Neural crest cell (in vitro differentiated cells): ENCODE measurements at places on chromosomes 7 and 10. TPM values are rescaled to one million over a fixed set of nuclear protein-coding genes. Genes with fewer than 3 reads are reported as not detected.

GRCh38 chr7:33054261-33054964 lies 8.2 kb downstream of the NT5C3A start:
- no peaks in the 10 kb centered on the region for H3K36me3 ChIP-seq
- DNase-seq, result no peak
- no peak overlapping the region for H3K4me3 ChIP-seq
- H3K27ac ChIP-seq, result no peak overlapping the region
- no peaks in the 10 kb centered on the region for H3K27me3 ChIP-seq
- H3K4me1 ChIP-seq, result peaks cover 19% of the 10 kb centered on the region

Gene ASNS
- 54.6 and 63.0 TPM in 2 replicates for total RNA-seq

- peak overlapping the region; percentile 8 for H3K27ac ChIP-seq
- H3K27me3 ChIP-seq, result no peaks in the 10 kb centered on the region
- H3K36me3 ChIP-seq, result no peaks in the 10 kb centered on the region
Measured at GRCh38 chr10:71970331-71970730, 6.1 kb downstream of the CHST3 start.

DNA sequence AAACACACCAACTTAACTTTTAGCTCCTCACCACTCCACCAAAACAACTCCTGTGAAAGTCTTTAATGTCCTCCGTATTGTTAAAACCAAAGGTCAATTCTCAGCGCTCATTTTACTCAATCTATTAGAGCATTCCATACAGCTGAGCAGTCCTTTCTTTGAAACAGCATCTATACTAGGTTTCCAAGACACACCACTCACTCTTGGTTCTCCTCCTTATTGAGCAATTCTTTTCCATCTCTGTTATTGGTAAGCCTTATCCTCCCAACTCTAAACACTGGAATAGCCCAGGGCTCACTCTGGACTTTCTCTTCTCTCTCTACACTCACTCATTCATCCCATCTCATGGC lies 34.9 kb downstream of the COA1 start:
- no peaks in the 10 kb centered on the region for H3K36me3 ChIP-seq
- H3K4me1 ChIP-seq, result no peaks in the 10 kb centered on the region
- no peak for DNase-seq
- H3K27ac ChIP-seq, result no peak overlapping the region
- H3K4me3 ChIP-seq, result no peak overlapping the region

Gene ANKRD30A
- total RNA-seq, result not detected in 2 replicates

DNA sequence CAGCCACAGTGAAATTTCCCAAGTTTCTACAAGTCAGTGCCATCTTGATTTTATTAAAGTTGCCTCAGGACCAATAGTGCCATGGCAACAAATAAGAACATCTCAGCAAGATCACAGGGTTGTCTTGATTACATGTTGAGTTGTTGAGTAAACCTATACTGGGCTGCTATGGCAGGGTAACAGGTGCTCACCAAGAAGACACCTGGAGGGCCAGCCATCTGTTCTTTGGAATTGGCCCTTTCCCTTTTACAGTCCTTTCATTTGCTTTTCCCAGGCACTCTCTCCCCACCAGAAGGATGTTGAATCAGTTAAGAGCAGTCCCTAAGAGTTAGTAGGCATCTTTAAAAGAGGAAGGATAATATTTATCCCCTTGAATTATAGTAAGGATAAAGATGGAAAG lies 582.0 kb downstream of the TNS3 start:
- no peak for DNase-seq
- no peak overlapping the region for H3K4me3 ChIP-seq
- no peak overlapping the region for H3K27ac ChIP-seq
- H3K27me3 ChIP-seq, result no peaks in the 10 kb centered on the region
- no peaks in the 10 kb centered on the region for H3K36me3 ChIP-seq

Gene TDRD1
- not detected in 2 replicates for total RNA-seq

- H3K36me3 ChIP-seq, result no peaks in the 10 kb centered on the region
- no peak overlapping the region for H3K4me3 ChIP-seq
- no peak for DNase-seq
- H3K27ac ChIP-seq, result no peak overlapping the region
Measured at GRCh38 chr10:75592151-75592787, 160.8 kb downstream of the LRMDA start.

- H3K27me3 ChIP-seq, result no peaks in the 10 kb centered on the region
- H3K4me3 ChIP-seq, result no peak overlapping the region
- peaks cover 16% of the 10 kb centered on the region for H3K36me3 ChIP-seq
- no peak for DNase-seq
Measured at GRCh38 chr7:4079366-4079765, 602.7 kb upstream of the FOXK1 start.

GRCh38 chr10:95767884-95768556 lies 12.1 kb downstream of the ENTPD1 start:
- no peaks in the 10 kb centered on the region for H3K4me1 ChIP-seq
- no peak overlapping the region for H3K4me3 ChIP-seq
- H3K36me3 ChIP-seq, result no peaks in the 10 kb centered on the region
- no peaks in the 10 kb centered on the region for H3K27me3 ChIP-seq
- DNase-seq, result no peak

GRCh38 chr10:17684537-17684936 lies 40.6 kb downstream of the STAM start:
- peaks cover 6% of the 10 kb centered on the region for H3K36me3 ChIP-seq
- no peaks in the 10 kb centered on the region for H3K4me1 ChIP-seq
- H3K27me3 ChIP-seq, result no peaks in the 10 kb centered on the region
- DNase-seq, result no peak

DNA sequence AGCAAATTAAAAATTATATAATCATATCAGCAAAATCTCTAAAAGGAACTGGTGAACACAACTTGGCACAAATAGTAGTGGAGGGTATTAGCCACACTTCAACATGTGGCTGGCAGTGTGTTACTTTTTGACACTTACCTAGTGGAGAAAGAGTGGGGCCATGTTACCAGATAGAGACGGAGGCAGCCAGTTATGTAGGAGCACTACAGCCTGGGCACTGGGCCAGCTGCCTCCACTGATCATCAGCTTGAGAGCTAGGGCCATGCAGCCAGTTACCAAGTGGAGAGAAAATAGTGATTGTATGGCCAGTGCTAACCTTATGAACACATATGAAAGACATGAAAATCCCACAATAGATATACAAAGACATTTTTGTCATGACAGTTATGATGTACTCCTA lies 243.1 kb downstream of the CTNNA3 start:
- peaks cover 3% of the 10 kb centered on the region for H3K36me3 ChIP-seq
- H3K4me1 ChIP-seq, result no peaks in the 10 kb centered on the region
- H3K27ac ChIP-seq, result no peak overlapping the region

Gene OPN1SW
- total RNA-seq, result not detected in 2 replicates

DNA sequence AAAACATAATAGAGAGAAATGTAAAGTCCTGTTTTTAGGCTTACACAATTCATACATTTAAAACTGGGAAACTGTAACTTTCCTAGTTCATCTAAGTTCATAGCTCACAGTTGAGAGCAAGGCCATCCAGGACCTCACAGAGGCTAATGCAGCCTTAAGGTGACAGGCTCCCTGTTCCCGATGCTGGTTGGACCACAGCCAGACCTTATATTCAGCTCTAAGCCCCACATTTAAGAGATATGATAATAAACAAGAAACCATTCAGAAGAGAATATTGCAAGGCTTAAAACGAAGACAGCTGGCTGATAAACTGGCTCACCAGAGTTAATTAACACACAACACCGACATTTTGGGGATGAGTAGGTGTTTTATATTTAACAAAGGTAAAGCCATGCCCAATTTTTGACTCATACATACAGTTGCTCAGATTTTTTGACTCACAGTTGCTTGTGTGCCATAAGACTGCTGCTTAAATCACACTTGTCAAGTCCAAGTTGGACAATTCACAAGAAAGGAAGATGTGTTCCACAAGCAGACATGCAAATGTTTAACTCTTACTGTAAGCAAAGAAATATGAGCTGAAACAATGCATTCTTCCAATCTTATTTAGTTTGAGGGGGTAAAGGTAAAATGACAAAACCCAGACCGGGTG lies 41.1 kb upstream of the TMEM213 start:
- no peak for DNase-seq
- peaks cover 14% of the 10 kb centered on the region for H3K4me1 ChIP-seq
- no peaks in the 10 kb centered on the region for H3K36me3 ChIP-seq

- peaks cover 12% of the 10 kb centered on the region for H3K4me1 ChIP-seq
- H3K4me3 ChIP-seq, result no peak overlapping the region
- no peaks in the 10 kb centered on the region for H3K27me3 ChIP-seq
- no peaks in the 10 kb centered on the region for H3K36me3 ChIP-seq
- DNase-seq, result no peak
Measured at GRCh38 chr10:97612386-97612785, 20.9 kb downstream of the MORN4 start.

- H3K4me3 ChIP-seq, result no peak overlapping the region
- H3K27ac ChIP-seq, result peak overlapping the region; percentile 43
- H3K36me3 ChIP-seq, result no peaks in the 10 kb centered on the region
- peaks cover 14% of the 10 kb centered on the region for H3K4me1 ChIP-seq
- H3K27me3 ChIP-seq, result peaks cover 2% of the 10 kb centered on the region
Measured at GRCh38 chr10:130492266-130492934, 356.2 kb downstream of the GLRX3 start.

GRCh38 chr7:77383333-77383740 lies 32.8 kb downstream of the GSAP start:
- peaks cover 44% of the 10 kb centered on the region for H3K4me1 ChIP-seq
- no peak for DNase-seq
- H3K4me3 ChIP-seq, result no peak overlapping the region
- H3K36me3 ChIP-seq, result no peaks in the 10 kb centered on the region
- no peaks in the 10 kb centered on the region for H3K27me3 ChIP-seq
- peak overlapping the region; percentile 48 for H3K27ac ChIP-seq

Gene SYT15B
- 0.12 and 0.16 TPM in 2 replicates for total RNA-seq
